ENCODE measurements at places on chromosomes 2 and 18.

- DNase-seq: no peak
Measured at GRCh38 chr2:166464187-166464586, 29.9 kb downstream of the SCN7A start.

GRCh38 chr18:50620319-50620718 is 60.4 kb downstream of the MAPK4 start:
- DNase-seq: no peak

DNA sequence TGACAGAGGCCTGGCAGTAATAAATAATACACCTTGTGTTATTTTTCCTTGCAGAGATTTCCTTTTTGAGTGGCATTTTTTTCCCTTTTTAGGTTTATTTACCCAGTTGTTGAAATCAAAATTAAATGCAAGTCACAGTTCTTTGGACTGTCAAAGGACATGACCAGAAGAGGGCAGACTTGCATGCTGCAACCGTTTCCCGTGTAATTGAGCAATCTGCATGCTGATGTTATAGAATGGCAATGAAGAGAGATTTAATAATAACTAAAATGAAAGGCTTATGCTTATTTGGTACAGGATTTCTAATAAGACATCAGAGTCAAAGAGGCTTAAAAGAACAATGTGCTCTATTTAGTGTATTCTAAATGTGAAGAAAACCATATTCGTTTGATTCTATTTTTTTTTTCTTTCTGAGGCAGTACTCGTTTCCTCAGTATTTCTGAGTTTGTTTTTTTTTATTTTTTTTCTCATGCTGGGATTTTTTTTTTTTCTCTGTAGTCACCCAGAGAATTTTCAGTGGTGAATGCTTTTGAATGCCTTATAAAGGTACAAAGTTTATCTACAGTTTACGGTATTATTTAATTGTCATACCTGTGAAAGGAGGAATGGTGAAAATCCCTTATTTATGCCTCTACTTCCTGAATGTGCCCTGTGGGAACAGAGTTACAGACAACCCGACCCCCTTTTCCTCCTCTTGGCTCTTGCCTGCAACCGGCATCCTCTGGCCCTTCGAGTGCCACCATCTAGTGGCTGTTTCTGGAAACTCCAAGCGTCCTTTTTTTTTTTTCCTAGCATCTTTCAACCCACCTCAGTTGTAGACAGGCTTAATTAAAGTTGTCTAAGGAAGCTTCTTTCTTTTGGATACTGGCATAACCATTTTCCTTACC is 368.5 kb downstream of the LRRTM1 start:
- peak; percentile 26 for DNase-seq

GRCh38 chr18:3041843-3042242 is 28.9 kb upstream of the LPIN2 start:
- DNase-seq: no peak

- no peak for DNase-seq
Measured at GRCh38 chr2:228084717-228085116, 96.8 kb downstream of the SPHKAP start.

DNA sequence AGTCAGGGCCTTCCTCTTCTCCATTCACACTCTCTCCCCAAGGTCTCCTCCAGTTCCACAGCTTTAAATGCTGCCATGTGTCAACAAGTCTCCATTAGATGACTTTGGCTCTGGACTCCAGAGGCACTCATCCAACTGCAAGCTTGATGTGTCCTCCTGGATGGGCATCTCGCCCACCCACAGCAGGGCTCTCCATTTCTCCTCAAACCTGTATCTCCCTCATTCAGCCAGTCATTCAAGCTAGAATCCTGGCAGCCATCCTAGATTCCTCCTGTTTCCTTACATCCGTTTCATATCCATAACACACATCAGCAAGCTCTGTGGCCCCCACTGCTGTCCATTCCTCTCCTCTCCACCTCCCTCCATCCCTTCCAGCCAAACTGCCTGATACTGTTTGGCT is 88.4 kb upstream of the AFF3 start:
- no peak for DNase-seq

DNA sequence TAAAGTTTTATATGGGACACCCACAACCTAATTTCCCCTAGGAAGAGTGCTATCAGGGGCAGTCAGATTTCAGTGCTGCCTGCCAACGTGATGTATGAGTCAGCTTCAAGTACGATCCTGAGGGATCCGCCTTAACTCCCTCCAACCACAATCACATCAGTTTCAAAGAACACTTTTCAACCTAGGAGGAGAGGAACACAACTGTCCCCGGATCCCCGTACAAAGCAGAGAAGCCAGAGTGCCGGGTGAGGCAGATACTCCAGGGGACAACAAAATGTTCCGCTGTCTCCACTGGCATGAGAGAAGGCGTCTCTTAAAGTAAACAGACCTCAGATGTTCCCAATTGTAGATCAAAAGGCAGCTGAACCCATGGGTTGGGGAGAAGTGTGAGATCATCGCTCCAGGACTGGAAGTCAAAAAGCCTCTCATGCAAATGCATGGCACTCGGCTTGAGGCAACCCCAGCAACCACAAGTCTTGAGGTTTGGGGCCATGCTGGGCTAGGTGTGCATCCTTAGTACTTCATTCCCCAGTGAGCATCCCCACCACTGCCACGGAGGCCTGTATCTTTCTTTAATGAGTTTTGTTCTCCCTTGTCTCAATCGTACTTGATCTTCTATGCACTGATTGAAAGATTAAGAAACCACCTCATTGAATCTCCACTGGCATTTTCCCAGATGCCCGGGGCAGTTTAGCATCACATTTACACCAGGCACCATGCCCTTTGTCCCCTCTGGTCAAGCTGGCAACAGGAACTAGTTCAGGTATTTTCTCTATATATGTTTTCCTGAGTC is 91.0 kb upstream of the CCBE1 start:
- DNase-seq: peak; percentile 73

GRCh38 chr2:41899189-41899588 is 148.6 kb upstream of the PKDCC start:
- DNase-seq: no peak

DNA sequence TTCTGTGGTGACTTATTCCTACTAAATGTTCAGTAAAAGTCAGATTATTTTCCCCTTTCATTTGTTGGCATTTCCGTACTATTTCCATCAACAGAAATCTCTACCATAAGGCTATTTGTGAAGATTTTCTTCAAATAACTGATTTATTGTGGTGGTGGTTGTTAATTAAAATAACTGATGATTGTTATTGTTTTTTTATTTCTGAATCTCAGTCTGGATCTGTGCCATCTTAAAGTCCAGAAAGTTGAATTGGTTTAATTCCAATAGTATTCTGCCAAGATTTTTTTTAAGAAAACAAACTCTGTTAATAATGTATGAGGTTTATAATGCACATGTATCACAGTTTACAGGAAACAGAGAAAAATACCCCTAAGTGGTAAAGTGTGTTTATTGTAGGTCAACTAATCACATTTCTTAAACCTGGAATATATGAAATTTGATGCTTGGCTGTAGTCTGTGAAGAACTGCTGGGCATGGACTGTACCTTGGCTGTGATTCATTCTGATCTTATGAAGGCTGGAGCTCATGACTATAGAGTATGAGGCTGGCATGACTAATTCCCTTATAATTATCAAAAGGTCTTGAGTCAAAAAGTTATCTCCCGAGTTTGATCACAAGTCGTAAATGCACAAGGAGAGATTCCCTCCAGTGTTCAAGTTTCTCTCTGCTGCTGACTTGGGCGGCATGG is 134.2 kb upstream of the RND3 start:
- no peak for DNase-seq

GRCh38 chr2:235171550-235172031 is 219.8 kb downstream of the SH3BP4 start:
- peak; percentile 51 for DNase-seq

- DNase-seq: no peak
Measured at GRCh38 chr18:62850619-62851306, 135.4 kb downstream of the PHLPP1 start.

GRCh38 chr18:25646971-25647370 is 295.0 kb upstream of the ZNF521 start:
- no peak for DNase-seq

DNA sequence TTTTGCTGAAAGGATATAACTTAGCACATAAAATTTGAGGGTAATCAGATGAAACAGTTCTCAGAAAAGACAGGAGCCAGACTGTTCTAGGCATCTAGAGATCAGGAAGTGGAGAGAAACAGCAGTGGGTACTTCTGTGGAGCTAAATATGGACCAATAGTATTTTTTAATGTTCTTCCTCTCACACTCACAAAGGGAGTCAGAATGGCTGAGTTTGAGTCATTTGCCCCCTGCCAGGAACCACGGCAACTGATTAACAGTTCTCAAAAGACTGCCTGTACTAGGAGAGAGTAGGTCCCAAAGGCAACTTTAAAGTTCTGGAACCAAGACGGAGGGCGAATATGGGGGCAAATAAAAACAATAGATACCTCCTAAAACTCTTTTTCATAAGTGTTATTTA is 107.5 kb downstream of the GULP1 start:
- no peak for DNase-seq

GRCh38 chr18:61085036-61085435 is 248.2 kb upstream of the CDH20 start:
- DNase-seq: no peak

DNA sequence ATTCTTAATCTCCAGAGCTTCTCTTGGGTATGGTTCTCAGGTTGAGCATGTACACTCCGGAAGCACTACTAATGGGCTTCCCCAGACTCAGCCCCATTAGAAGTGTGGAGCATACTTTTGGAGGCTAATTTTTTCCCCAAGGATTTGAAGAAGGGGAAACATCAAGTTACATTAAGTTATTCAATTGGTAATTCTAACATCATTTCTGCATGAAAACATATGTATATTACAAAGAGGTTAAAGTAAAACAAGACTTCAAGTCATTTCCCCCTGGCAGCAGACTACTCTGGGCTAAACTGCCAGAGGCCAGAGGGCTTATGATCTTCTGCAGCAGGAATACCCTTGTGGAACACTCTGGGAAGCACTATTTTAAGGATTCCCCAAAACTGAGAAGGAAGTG is 227.7 kb upstream of the STK17B start:
- no peak for DNase-seq

GRCh38 chr2:203808046-203808750 is 59.4 kb upstream of the CTLA4 start:
- peak; percentile 58 for DNase-seq

- DNase-seq: no peak
Measured at GRCh38 chr18:36534154-36534688, 236.7 kb downstream of the FHOD3 start.

DNA sequence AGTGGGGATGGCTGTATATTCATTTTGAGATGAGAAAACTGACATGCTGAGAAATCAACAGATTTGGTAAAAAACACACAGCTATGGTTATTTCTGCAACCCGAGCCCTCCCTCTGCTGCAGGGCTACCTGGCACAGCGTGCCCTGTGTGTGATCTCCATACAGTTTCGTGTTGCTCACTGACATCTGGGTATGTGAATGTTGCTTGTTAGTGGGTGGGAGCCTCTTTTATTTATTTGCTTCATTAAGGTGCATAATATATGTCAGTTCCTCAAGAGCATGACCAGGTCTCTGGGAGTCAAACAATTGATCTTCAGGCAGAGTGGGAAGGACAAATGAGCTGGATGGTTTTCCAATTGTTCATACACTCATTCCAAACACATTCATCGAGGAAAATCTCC is 139.1 kb upstream of the FHL2 start:
- DNase-seq: no peak

DNA sequence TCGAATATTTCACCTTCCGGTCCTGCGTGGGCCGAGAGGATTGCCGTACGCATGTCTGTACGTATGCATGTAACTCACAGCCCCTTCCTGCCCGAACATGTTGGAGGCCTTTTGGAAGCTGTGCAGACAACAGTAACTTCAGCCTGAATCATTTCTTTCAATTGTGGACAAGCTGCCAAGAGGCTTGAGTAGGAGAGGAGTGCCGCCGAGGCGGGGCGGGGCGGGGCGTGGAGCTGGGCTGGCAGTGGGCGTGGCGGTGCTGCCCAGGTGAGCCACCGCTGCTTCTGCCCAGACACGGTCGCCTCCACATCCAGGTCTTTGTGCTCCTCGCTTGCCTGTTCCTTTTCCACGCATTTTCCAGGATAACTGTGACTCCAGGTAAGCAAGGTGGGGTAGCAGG is at the start of gene SERPINB5:
SERPINB5 (plus strand) TSS at position 291 of the 400 bp plus-strand sequence. CDS start 7,471 bp downstream, outside the sequence.
- no peak for DNase-seq

DNA sequence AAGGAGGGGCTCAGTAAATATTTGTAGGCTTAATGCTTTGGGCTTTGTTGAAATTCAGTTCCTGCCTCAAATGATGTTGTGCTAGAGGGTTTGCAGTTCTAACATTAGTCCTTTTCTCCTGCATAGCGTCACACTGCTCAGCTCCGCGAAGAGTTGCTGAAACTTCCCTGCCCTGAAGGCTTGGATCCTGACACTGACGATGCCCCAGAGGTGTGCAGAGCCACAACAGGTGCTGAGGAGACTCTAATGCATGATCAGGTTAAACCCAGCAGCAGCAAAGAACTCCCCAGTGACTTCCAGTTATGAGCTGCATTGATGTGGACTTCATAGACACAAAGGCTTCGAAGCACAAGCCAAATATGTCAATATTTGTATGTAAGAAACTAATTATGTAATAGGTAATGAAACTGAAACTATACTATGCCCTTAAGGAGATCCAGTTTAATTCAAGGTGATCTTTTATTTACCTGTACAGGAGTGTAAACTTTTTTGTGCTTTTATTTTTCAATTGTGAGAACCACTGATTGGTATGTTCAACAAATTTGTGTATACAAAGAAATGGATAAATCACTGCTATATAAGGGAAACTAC is 10.2 kb upstream of the TTC27 start:
- no peak for DNase-seq

GRCh38 chr18:58756596-58757240 is 85.5 kb downstream of the MALT1 start:
- no peak for DNase-seq

All from hepatic stellate cell (primary cell).